ENCODE measurements at places on chromosomes 6 and 20.

GRCh38 chr6:140070846-140071473, 696.5 kb upstream of the CITED2 start:
- no peak for DNase-seq

DNA sequence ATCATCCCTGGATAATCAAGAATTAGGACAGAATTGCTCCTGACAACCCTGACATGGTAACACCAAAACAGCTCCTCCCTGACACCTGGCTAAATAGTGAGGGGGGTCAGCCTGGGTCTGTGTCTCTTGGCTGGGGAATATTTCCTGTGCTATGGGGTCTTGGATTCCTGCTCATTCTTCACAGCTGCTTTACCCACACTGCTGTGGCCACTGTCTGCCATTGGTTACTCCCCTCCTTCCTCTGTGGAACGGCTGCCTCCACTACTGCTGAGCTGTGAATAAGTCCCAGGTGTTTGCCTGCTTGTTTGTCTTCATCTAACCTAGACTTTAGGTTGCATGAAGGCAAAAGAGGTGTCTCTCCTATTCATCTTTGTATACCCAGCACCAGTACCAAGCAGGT, 33.9 kb upstream of the TXLNB start:
- DNase-seq: no peak

DNA sequence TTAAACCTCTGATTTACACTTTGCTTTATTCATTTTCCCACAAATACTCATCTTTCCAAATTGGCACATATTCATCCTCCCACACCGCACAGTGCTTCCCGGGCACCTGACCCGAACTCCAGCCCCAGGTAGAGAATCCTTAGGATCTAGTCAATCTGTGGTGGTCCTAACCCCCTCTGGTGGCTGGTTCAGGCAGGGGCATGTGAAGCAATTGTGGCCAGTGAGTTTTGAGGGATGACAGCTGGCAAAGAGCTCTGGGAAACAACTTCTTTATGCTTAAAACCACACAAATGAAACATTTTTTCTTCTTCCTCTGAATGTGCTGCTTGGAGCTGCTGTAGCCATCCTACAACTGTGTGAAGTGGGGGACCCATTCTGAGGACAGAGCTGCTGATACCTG, 54.7 kb downstream of the ELOVL5 start:
- no peak for DNase-seq

GRCh38 chr6:122818866-122819265, 29.8 kb downstream of the SMPDL3A start:
- DNase-seq: no peak

- DNase-seq: no peak
Observed at GRCh38 chr6:24699521-24700359, 19.2 kb downstream of the C6orf62 start.

- DNase-seq: no peak
Observed at GRCh38 chr20:48891235-48892048, 30.1 kb upstream of the ARFGEF2 start.

DNA sequence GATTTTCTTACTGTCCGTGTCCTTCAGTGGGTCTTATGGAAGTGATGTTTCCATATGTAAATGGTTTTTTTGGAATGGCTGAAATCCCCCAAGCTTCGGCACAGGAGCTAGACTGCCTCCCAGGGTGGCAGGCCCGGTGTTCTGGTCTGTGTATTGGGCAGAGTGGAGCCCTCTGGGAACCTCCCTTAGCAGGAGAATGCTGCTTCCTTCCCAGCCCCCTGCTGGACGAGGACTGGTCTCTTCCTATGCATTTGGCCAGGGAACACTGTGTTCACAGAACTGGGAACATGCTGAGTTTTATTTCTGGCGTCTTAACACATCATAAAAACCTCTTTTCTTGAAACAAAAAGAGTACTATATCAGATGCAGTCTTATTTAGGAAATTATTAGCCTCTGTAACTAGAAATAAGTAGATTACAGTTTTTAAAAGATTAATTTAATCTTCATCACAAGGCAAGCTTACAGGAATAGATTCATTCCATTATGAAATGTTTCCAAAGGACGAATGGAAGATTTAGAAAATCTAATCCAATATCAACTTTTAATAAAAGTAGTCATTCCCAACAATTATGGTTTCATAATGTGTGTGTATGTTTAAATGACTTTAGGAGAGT, 56.6 kb downstream of the SYTL3 start:
- DNase-seq: peak; percentile 62

GRCh38 chr20:24620937-24621519, 151.6 kb downstream of the SYNDIG1 start:
- no peak for DNase-seq

- no peak for DNase-seq
Observed at GRCh38 chr6:51908243-51908642, 179.2 kb downstream of the PKHD1 start.

GRCh38 chr6:1267790-1268762, 43.8 kb upstream of the FOXQ1 start:
- no peak for DNase-seq

DNA sequence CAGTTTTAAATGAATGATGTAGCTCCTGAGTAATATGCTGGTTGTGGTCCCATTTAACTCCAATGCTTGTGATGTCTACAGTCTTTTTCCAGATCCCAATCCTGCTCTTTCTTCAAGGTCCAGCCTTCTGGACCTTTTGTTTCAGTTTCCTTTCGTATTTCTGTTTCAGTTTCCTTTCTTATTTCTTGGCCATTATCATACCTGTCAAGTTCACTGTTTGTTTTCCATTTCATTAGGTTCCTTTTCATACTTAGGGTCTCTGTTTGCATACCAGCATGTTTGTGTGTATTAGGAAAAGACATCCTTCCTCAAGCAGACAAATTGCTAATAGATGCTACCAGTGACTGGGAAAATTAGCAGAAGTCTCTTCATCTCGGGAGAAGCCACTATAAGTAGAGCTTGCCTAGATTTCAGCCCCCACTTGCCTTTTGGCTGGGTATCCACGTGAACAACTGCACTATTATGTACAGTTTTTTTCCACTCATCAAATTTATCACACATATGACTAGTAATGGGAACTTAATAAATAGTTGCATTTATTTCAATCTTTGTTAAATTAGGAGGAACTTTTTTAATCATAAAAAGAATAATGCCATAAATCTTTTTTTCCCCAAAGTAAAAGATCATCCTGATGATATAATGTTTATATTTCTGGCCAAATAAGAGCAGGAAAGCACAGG, 583.4 kb downstream of the BCKDHB start:
- DNase-seq: no peak

- DNase-seq: peak; percentile 61
Observed at GRCh38 chr6:150891888-150892485, 26.5 kb downstream of the MTHFD1L start.

- no peak for DNase-seq
Observed at GRCh38 chr6:46469021-46469420, 22.2 kb downstream of the RCAN2 start.

DNA sequence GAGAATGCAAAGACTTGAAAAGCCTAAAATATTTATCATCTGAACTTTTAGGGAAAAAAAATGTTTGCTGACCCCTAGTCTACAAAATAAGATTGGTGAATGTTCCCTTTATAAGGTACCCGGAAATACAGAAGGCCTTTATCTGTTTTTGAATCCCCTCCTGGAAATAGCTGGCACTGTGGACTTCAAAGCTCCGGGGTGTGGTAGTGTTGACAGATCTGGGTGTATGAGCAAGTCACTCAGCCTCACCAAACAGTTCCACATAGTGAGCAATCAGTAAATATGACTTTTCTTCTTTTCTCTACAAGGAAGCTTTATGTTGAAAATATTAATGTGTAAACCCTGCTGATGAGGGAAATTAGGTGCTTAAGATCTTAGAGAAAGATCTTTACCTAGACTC, 29.2 kb upstream of the HTR1B start:
- DNase-seq: no peak

DNA sequence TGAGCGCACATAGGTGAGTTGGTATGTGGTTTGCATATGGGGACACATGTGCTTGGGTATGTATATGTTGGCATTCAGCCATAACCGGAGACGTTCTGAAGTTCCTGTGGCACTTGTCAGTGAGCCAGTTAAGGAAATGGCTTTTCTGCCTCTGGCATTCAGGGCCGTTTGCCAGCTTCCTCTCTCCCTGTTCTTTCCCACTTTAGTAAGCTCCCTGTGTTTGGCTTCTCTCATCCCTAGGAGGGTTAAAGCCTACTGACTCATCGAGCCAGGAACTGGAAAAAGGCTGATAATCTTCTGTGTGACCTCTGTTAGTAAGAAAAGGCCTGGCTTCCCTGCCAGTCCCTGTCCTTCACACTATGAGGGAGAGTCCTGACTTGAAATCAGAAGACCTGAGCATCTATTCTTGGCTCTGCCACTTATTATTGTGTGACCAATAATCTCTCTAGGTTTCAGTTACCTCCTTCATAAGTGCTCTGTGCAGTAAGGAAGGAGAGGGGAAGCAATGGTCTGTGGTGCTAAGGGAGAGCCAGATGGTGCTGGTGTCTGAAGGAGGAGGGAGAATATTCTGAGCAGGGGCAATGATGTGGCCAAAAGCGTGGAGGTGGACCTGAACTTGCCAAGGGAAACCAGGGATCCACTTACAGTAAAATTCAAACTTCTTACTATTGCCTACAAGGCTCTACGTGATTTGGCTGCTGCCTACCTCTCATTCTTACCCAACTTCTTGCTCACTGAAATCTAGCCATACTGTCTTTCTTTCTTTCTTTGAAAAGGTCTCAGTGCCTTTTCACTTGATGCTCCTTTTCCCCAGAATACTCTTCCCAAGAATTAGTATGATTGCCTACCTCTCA, 31.4 kb downstream of the ACSS2 start:
- DNase-seq: peak; percentile 85

DNA sequence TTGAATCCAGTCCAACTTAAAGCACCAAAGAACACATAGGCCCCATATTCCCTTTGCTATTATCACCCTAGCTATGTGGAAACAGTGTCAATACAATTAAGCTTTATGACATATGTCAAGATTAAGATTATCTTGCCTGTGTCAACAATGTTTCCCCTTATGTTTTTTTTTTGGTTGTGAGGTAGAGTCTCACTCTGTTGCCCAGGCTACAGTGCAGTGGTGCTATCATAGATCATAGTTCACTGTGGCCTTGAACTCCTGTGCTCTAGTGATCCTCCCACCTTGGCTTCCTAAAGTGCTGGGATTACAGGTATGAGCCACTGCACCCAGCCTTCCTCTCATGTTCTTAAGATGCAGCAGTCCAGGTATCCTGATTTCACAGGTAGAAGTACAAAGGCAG, 17.8 kb downstream of the AFG1L start:
- DNase-seq: no peak

- DNase-seq: no peak
Observed at GRCh38 chr6:12815884-12816600, 99.5 kb downstream of the PHACTR1 start.

DNA sequence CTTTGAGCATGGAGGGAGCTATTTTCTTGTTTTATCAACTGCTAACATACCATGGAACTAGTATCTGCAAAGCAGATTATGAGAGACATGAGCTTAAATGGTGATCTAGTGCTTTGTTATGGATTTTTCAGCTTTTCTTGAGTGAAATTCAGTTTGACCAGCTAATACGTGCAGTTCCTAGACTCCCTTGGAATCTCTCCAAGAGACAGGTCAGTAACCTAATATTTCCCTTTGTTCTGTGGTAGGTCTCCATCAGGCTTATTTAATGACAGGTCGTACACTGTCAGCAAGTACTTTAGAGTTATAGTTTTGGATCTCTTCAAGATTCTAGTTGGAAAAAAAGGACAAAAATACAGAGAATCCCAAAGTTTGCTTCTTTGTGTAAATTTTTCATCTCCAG, 43.9 kb downstream of the HDAC2 start:
- DNase-seq: no peak

- DNase-seq: no peak
Observed at GRCh38 chr20:62258499-62259293, 20.4 kb downstream of the OSBPL2 start.

DNA sequence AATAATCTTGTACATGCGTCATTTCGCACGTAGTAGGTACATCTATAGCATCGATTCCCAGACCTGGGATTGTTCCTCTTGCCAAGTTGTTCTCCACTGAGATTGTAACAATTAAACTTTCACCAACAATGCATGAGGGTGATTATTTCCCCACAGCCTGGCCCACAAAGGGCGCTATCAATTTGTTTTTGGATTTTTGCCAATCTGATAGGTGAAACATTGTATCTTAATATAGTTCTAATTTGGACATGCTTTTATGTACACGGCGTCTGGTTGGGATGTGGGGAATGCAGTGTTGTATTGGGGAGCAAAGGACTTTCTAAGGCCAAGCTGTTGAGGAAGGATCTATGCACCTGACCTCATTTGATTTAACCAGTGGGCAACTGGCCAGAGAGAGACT, 59.5 kb downstream of the VEGFA start:
- DNase-seq: no peak

GRCh38 chr6:5053038-5053437, 32.1 kb upstream of the PPP1R3G start:
- no peak for DNase-seq

- peak; percentile 35 for DNase-seq
Observed at GRCh38 chr20:51768759-51769517, 748 bp upstream of the ATP9A start.

DNA sequence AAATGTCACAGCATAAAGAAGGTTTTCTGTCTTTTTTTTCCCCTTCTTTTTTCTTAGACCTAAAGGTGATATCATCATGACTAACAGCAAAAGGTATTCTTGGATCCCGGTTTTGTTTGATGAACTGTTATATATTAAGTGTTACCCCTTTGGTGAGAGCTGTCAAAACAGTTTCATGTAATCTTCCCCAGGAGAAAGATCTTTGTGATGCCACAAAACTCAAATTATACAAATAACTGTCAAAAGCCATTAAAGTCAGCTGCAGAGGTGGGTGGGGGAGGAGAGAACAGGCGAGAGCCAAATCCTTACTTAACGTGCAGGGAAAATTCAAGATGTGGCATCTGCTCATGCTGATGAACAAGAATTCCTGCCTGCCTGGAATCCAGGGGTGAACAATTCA, 258.2 kb downstream of the BMP7 start:
- DNase-seq: peak; percentile 60

- peak; percentile 21 for DNase-seq
Observed at GRCh38 chr6:82589509-82590206, 226.0 kb downstream of the TPBG start.

DNA sequence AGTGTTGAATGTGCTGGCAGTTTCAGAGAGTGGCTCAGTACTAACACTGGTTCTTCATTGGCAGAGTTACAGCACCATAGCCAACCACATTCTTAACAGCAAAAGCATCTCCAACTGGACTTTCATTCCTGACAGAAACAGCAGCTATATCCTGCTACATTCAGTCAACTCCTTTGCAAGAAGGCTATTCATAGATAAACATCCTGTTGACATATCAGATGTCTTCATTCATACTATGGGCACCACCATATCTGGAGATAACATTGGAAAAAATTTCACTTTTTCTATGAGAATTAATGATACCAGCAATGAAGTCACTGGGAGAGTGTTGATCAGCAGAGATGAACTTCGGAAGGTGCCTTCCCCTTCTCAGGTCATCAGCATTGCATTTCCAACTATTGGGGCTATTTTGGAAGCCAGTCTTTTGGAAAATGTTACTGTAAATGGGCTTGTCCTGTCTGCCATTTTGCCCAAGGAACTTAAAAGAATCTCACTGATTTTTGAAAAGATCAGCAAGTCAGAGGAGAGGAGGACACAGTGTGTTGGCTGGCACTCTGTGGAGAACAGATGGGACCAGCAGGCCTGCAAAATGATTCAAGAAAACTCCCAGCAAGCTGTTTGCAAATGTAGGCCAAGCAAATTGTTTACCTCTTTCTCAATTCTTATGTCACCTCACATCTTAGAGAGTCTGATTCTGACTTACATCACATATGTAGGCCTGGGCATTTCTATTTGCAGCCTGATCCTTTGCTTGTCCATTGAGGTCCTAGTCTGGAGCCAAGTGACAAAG, 17.0 kb upstream of the ADGRF4 start:
- no peak for DNase-seq
